Dorsolateral prefrontal cortex (tissue), 122 donors: ENCODE measurements at places on chromosomes 4 and X. TPM values are rescaled to one million over a fixed set of nuclear protein-coding genes. Genes with fewer than 3 reads are reported as not detected.
A peak's percentile ranks its signal among the peaks of the same experiment; 100 is the strongest.

DNA sequence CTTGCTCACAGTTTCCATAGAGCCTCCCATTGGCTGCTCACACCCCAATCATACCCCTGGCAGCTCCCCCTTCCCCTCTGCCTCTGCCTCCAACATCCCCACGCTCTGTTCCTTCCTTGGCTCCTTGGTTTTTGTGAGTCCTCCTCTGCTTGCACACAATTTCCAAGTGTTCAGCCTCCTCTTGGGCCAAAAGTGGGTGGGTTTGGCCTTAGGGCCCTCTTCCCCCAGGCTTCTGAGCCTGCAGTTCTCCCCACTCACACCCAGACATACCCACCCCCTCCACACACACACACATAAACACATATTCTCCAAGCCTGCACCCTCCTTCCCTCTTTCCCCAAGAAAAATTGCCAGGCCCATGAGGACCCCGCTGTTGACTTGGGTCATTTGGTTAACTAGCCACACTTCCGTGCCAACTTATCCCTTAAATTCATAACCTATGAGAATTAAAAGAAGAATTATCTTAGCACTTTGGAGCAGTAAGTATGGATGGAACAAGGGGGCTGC lies 4.5 kb downstream of the APLN start:
- DNase-seq, result no peak

- no peak for DNase-seq
These were observed 132.8 kb upstream of the BMP3 start for GRCh38 chr4:80897537-80898303.

GRCh38 chr4:100042711-100043110 lies 92.6 kb upstream of the H2AZ1 start:
- DNase-seq, result no peak

ARX gene
- total RNA-seq, result 12.3 TPM

DNA sequence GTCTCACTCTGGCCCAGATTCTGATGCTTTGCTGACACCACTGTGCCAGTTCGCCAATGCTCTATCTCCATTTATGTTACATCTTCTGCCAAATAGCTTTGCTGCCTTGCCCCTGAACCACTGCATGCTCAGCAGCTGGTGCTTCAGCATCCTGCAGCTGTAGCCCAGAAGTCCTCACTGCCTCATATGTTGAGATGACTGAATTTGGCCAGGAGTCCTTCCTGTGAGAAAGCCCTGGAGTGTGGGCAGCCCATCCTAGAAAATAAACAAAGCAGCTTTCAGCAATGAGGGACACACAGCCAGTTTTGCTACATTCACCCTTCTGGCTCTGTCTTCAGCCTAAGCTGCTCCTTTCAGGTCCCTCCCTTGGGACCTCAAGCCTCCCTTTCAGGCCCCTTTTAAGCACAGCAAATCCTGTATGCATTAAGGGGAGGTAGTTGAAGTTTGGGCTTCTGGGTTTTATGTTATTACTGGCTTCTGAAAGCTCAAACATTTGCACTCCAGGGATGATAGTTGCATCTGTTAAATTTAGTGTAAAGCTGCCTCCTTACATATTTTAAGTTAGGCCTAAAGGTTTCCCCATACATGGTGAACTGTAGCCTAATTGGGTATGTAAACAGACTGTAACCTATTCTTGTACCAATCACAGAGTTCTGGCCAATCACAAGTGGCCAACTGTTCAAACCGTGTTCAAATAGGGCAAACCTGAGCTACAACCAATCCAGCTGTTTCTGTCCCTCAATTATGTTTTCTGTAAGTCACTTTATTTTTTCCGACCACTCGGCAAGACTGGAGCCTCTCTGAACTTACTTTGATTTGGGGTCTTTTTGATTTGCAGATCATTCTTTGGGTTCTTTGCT lies 2.1 kb upstream of the TMEM165 start:
- DNase-seq, result no peak

MAGIX gene
- 5.4 TPM for total RNA-seq

- no peak for DNase-seq
These were observed 443.6 kb downstream of the UBE2NL start for GRCh38 chrX:144327495-144327894.

STOX2 gene
- 50.8 TPM for total RNA-seq

DNA sequence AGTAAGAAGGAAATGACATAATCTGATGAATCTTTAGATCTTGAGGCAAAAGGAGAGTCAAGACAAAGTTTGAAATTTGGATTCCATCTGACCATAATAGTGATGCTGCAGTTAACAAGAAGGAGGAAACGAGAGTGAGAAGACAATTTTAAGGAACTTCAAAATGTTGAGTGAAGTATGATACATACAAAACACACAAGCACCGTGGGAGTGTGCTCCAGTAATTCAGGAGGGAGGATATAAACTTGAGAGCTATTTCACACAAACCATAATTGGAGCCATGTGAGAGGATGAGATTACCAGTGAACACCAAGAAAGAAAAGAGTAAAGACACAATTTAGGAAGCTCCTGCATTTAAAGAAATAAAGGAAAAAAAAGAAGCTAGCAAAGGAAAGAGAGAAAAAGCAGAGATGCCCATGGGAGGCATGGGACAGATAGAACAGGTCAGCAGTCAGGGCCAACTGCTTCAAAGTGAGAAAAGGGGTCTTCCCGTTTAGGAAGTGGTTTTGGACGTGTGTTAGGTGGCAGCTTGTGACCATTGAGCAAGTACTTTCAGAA lies 150.7 kb upstream of the SLC7A11 start:
- no peak for DNase-seq

DNA sequence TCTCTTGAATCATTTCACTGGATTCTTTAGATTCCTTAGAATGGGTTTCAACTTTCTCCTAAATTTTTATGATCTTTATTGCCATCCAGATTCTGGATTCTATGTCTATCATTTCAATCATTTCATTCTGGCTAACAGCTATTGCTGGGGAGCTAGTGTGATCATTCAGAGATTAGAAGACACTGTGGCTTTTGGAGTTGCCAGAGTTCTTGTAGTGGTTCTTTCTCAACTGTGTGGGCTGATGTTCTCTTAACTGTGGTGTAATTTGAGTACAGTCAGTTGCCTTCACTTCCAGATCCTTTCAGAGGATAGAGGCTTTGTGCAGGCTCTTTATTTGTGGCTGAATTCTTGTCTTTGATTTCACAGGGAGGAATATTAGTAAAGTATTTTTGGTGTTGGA lies 12.1 kb upstream of the CSN2 start:
- no peak for DNase-seq

PABPC1L2A gene
- total RNA-seq, result 13.7 TPM

DNA sequence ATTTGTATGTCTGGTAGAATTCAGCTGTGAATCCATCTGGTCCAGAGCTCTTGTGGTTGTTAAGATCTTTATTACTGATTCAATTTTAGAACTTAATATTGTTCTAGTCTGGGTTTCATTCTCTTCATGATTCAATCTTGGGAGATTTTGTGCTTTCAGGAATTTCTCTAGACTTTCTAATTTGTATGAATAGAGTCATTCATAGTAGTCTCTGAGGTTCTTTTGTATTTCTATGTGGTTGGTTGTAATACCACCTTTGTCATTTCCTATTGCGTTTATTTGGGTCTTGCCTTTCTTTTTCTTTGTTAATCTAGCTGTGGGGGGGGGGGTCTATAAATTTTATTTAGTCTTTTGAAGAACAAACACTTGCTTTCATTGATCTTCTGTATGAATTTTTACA lies 824.8 kb upstream of the GALNTL6 start:
- no peak for DNase-seq

- DNase-seq, result no peak
These were observed 440.1 kb downstream of the AFF2 start for GRCh38 chrX:148940411-148940996.

DNA sequence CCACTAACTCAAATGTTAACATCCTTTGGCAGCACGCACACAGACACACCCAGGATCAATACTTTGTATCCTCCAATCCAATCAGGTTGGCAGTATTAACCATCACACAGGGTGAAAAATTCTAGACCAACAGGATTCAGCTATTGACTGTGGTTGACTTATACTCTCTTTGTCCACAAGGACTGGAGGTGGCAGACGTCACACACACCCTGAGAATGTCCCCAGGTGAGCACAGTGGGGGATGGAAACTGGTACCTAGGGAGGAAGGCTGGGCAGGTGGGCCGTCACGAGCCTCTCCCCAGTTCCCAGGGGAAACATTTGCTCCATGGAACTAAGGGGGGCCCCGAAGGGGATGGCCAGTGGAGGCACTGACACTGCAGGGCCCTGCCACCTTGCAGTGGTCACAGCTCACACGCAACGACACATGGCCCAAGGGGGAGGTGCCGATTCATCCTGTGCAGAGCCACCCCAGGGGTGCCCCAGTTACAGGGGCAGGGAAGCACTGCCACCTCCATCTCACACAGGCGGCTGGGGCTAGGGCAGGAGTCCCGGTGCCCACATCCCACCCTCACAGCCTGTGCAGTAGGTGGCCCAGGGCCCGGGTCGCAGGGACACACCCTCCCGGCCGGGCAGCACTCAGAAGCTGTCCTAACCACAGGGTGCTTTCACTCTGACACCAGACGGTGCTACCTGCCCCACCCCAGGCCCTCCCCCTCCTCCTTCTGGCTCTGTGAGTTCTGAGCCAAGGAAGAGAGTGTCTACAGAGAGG lies 17.4 kb downstream of the ZFYVE28 start:
- no peak for DNase-seq

FREM3 gene
- total RNA-seq, result 9.2 TPM

SPOCK3 gene
- total RNA-seq, result 73.9 TPM

GRCh38 chr4:177190995-177191580 lies 118.6 kb upstream of the NEIL3 start:
- no peak for DNase-seq

AFF2 gene
- 26.6 TPM for total RNA-seq

WDR44 gene
- 26.6 TPM for total RNA-seq

GRCh38 chrX:129700536-129700935 lies 38.2 kb upstream of the XPNPEP2 start:
- DNase-seq, result no peak

DNA sequence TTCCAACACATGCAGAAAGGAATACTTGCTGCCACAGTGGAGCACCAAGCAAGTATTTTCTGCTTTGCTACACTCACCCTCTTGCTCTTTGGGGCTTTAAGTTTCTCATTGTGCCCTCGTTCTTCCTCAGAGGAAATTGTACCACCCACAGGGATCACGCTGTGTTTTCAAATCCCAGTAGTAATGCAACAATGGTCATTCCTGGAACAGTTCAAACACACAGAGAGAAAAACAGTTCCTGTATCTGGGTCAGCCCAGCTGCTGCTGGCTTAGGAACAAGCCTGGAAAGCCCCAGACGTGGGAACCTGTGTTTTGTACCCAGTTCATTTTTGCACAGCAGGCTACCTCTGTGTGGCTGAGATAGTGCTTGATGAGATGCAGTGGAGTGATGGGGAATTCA lies 907.8 kb downstream of the STPG2 start:
- no peak for DNase-seq

DNA sequence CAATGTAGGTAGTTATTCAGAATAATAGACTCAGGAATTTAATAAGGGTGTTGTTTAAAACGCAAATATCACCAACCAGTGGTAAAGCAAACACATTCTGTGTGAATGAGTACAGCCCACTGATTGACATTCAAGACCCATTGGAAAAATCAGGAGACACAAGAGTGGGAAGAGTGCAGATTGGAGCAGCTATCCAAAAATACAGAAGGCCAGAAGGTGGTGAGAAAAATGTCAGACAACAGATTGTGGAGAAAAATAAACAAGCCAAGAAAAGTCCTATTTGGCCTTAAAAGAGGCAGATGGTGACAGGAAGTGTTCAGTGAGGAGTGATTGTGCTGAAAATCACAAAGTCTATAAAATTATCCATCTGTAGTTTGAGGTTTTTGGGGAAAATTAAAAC lies 39.3 kb downstream of the CPE start:
- no peak for DNase-seq

G3BP2 gene
- 256 TPM for total RNA-seq

DNA sequence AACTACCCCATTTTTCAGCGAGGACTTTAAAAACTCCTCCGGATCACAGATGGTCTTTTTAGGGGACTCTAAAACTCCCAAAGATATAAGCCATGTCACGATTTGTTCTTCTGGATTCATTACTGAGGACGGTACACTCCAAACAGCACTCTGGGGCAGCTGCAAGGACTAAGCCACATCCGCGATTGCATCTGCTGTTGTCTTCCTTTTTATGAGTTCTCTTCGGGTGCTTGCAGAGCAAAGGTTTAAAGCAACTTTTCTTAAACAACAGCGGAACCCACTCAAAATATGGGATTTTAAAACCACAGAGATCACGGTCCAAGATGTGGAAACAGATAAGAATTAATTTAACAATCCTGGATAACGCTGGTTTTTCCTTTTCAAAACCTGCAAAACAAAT lies at the start of gene ARHGEF6:
ARHGEF6 (minus strand) TSS at position 170 of the 400 bp plus-strand sequence; CDS start at position 120, 50 bp downstream.
- DNase-seq, result no peak

- DNase-seq, result no peak
These were observed 6.2 kb downstream of the NCAPG start for GRCh38 chr4:17817027-17817426.

SOWAHB gene
- 6.4 TPM for total RNA-seq

- no peak for DNase-seq
These were observed 51.3 kb downstream of the RNF150 start for GRCh38 chr4:141081921-141082395.

GRCh38 chrX:13153796-13154195 lies 109.4 kb upstream of the FAM9C start:
- DNase-seq, result no peak

DNA sequence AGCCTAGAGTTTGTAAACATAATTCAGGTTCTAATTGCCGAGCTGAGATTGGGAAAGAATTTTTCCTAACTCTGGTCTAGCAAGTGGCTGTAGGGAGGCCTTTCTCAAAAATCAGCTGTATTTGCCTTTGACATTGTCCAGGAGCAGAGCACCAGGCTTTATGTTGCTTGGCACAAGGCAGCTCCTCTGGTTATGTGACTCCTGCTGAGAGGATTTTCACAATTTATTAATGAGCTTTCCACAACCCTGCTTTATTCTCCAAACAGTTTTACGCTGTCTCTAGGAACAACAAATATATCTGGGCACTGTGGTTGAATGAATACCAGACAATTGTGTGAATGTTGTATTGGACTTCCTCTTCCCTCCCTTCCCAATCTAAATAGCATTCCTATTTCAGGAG lies 14.9 kb downstream of the LSM6 start:
- no peak for DNase-seq

DNA sequence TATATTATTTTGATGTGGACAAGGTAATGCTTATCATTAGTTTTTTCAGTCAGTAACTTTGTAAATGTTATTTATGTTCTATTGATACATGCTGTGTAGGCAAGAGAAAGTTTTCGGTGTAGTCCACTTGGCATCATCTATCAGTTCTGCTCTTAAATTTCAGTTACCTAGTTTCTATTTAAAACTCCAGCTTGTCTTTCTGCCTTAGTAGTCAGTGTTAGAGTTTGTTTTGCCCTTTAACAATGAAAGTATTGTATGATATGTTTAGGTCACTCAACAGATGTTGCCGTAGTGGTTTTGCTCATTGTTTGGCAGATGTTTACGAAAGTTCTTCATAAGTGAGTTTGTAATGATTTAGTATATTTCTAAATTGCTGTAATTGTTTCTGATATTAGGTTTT lies 34.9 kb upstream of the FHDC1 start:
- DNase-seq, result no peak

BTK gene
- total RNA-seq, result 2.2 TPM

GRCh38 chr4:98625920-98626319 lies 32.5 kb downstream of the TSPAN5 start:
- DNase-seq, result no peak

- no peak for DNase-seq
These were observed 76.0 kb upstream of the DHRSX start for GRCh38 chrX:2576793-2577192.

- DNase-seq, result peak; percentile 73
These were observed 403 bp downstream of the SGCB start for GRCh38 chr4:52037689-52038102.

SLC2A9 gene
- 3.0 TPM for total RNA-seq

GRCh38 chr4:150501983-150502382 lies 80.0 kb upstream of the MAB21L2 start:
- no peak for DNase-seq

SPARCL1 gene
- 1,027 TPM for total RNA-seq
